Stimulated activated CD4-positive, alpha-beta T cell treated with anti-CD3 and anti-CD28 coated beads, Interleukin-15, amount 100 ng/mL, for 48 hours (primary cell): ENCODE measurements at places on chromosomes 2 and 18.

DNA sequence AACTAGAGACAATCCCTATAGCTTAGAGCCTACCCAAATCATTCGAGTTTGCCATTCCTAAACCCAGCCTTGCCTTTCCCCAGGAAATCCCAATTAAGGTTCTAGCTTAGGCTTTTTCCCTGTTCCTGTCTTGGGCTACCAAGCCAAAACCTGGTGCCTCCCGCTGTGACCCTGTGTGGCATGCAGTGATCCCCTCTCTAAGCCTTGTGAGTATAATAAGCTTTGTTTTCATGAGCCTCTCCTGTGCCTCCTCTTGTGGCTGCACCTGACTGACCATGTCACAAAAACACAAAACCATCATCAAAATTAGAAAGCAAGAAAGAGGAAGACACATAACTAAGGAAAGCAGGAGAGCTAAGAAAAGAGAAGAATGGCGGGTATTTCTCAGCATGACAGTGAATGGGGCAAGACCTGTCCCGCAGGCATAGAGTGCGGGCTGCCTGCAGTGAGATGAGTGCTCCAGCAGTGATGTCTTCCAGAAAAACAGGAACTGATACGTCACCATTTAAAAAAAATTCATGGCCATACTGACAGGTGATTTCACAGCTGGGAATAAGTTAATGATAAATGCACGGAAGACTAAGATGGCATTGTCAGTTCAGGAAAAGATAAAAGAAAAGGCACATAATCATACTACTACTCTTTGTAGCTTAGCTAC, 9.2 kb upstream of the PAIP2B start:
- DNase-seq = no peak

DNA sequence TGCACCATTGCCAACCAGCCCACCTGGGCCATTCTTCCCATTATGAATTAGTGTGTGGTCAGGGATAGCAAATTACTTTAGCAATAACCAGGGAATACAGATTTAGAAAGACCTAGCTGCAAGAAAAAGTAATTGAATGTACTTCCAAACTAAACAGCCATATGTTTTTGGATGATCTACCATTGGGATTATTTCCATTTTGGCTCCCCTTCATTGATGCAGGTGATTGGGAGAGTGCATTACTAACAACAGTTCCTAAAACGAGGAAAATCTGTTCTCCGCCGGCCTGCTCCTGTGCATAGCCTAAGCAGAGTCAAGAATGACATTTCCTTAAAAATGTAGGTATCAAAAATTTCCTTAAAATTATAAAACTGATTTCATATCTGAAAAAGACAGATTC, 58.5 kb downstream of the MAIP1 start:
- no peak for DNase-seq

- no peak for DNase-seq
Observed at GRCh38 chr2:234095301-234095700, 44.8 kb downstream of the SPP2 start.

- DNase-seq = no peak
Observed at GRCh38 chr2:230267059-230267458, 41.5 kb downstream of the SP140 start.

DNA sequence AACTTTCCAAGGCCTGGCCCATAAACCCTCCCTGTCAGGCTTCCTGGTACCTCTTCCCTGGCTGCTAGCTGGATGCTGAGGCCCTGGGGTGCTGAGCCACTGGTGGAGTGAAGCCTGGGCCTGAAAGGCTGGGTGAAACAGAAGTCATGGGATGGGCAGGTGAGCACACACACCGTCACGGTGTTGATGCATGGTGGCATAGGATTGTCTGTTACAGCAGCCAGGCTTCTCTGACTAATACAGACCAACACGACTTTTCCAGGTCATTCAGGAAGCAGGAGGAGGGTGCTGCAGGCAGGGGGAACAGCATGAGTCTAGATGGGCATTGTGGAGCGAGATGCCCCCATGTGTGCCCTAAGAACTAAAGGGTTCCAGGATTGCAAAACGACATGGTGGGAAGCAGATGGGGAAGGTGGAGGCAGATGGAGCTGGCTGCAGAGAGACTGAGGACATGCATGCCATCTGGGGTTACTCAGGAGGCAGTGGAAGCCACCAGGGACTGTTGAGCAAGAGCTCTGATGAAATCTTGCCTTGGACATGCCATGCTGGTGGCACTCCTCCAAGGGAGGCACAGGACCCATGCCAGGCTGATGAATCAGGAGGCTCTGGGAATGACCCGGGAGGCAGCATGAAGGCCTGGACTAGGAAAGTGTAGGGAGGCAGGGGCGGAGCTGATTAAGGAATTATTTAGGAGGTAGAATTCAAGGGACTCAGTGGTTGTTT, 480.9 kb downstream of the TSN start:
- no peak for DNase-seq

DNA sequence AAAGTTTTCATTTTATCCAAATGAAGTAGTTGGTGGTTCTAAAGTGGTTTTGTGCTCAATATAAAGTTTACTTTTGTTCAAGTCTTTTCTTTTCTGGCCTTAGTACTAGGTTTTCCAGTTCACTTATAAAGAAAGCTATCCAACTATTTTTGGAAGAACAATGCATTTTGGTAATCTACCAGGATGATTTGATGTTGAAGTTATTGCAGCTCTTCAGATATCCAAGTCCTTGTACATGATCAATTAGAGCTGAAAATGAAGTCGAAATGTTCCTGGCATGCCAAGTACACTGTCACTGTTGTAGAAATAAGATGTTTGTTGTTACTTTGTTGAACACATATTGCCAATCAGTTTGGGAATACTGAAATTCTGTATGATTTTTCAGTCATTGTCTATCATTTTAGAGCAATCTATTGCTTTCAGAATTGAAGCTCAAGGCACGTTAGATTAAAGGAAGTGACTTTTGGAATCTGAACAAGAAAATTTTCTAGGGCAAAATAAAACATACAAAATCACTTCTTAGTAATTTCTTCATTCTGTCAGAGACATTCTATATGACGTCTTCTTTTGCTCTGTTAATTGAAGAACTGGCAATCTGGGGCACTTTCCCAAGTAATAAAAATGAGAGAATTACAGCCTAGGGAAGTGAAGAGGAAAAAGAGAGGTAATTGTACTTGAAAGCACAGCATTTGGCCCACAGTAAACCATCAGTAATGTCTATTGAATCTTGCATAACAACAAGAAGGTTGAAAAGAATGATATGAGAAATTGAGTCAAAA, 232.3 kb downstream of the MREG start:
- DNase-seq = no peak

- no peak for DNase-seq
Observed at GRCh38 chr2:43461453-43462073, 134.3 kb downstream of the THADA start.

- DNase-seq = no peak
Observed at GRCh38 chr2:168998609-168999211, 32.4 kb downstream of the ABCB11 start.

GRCh38 chr18:11071300-11071699, 78.1 kb downstream of the PIEZO2 start:
- no peak for DNase-seq
